T1000 (cell line): ENCODE measurements at places on chromosomes 1 and 21.

GRCh38 chr1:20373764-20374163 is 83.1 kb downstream of the VWA5B1 start:
- peak; percentile 38 for DNase-seq

- no peak for DNase-seq
Observed at GRCh38 chr1:230923176-230923575, 54.9 kb upstream of the C1orf198 start.

GRCh38 chr1:232037774-232038388 is 411.3 kb downstream of the DISC1 start:
- no peak for DNase-seq

DNA sequence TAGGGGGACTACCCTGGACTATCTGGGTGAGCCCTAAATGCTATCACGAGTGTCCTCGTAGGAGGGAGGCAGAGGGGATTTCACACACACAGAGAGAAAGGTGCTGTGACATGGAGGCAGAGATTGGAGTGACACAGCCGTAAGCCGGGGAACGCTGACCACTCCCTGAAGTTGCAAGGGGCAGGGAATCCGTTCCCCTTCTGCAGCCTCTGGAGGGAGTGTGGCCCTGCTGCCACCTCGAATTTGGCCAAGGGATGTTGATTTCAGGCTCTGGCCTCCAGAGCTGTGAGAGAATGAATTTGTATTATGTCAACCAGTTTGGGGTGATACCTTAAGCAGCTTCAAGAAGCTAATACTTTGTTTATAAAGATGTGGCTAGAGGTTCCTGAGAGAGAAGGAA is 137.7 kb downstream of the ACTL8 start:
- no peak for DNase-seq

DNA sequence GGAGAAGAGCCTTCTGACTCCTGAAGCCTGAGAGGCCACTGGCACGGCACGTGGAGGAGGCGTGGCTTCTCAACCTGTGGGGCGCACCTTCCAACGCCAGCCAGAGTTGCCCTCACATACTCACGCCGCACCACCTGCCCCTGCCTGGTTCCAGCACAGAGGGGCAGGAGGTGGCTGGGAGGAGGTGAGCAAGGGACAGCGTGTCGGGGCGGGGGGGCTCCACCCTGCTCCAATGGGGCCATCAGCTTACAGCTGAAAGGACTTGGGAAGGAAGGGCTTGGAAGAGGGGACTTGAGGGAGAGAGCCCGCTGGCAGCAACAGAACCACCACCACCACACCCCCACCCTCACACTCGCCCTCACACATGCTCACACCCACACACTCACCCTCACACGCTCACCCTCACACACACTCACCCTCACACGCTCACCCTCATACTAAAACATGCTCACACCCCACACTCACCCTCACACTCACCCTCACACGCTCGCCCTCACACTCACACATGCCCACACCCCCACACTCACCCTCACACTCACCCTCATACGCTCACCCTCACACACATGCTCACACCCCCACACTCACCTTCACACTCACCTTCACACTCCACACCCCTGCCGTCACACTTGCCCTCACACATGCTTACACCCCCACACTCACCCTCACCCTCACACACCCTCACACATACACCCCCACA is 41.6 kb upstream of the EDN2 start:
- no peak for DNase-seq

GRCh38 chr1:9942399-9942938 is 722 bp downstream of the LZIC start:
- no peak for DNase-seq

DNA sequence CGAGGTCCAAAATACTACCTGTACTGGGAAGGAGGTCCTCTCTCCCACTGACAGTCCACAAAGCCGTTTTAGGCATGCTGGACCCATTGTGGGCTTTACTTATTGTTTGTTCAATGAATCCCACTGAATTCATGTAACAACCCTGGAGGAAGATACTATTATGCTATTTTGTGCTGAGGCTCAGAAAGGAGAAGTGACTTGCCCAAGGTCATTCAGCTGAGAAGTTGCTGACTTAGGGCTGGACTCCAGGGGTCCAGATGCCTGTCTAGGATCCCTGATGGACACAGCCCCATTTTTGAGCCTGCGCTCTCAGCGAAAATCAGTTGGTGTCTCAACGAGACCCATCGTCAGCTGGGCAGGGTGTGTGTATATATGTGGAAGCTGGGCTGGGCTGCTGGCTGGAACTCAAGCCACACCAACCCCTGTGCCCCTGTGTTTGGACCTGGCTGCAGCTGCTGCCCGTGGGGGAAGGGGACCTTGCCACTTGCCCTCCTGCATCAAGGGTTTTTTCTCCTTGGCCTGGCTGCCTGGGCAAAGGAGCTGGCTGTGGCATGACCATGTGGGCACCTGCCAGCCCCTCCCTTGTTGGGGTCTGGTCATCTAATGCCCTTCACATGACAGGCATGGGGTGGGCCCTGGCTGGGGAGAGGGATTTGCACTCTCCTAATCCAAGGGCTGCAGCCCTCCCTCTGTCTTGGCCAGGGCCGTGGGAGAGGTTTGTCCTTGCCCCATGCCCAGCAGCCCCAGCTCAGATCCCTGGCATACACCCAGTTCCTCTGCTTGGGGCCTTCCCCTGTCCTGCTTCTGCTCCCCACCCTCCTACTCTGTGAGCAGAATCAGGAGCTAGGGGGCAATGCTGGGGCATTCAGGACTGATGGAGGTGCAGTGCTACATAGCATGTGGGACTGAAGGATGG is 15.0 kb downstream of the KCNQ4 start:
- DNase-seq, result no peak

GRCh38 chr1:48093147-48093546 is 96.0 kb upstream of the TRABD2B start:
- DNase-seq, result no peak

GRCh38 chr1:222054416-222054815 is 312.5 kb upstream of the DUSP10 start:
- DNase-seq, result no peak

DNA sequence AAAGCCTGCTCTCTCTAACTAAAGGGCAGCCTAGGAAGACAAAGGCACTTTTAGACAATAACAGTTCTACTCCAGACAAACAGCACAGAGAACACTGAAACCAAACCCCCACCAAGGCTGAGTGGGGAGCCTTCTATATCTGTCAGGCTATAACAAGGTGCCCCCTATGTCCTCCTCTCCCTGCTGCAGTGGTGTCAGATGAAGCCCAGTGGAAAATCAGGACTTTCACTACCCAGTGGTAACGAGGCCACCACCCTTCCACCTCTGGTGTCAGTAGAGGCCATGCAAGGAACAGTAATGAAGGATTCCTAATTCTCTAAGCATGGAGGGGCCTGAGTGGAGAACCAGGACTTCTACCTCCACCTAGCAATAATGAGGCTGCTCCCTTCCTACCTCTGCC is 83.7 kb downstream of the ZSWIM5 start:
- DNase-seq, result no peak

DNA sequence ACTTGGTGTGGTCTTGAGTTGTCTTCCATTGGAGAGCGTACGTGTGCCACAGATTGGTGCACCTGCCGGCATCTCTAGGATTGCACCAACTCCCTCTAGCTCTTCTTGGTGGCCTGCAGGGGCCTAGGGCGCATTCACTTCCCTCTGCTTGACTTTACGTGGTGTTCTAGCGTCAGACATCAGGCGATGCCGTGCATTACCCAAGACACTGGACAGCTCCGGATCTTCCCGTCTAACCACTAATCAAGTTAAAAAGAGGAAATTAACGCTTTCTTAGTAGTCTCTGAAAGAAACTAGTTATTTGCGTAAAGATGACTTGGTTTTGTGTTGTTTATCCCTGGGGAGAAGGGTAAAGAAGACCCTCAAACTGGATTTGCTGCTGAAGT is 510 bp upstream of the IL10RB start:
- DNase-seq, result no peak

GRCh38 chr21:32364387-32364786 is 28.4 kb downstream of the URB1 start:
- DNase-seq, result no peak

DNA sequence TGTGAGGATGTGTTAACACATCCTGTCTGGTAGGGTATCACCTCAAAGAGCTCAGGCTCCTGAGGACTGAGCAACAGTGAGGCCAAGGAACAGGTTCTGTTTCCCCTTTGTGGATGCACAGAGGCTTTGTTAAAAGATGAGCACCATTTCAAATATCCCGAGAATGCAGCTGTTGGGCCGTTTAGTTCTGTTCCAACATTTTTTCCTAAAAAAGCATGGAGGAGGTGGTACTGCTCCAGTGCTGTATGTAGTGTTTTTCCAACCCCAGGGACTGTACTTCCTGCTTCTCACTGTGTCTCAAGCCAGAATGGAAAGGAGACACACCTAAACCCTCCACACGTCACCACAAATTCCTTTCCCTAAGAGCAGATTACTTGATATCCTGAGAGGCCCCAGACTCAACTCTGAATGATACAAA is 53.8 kb upstream of the BCL10 start:
- DNase-seq, result no peak

DNA sequence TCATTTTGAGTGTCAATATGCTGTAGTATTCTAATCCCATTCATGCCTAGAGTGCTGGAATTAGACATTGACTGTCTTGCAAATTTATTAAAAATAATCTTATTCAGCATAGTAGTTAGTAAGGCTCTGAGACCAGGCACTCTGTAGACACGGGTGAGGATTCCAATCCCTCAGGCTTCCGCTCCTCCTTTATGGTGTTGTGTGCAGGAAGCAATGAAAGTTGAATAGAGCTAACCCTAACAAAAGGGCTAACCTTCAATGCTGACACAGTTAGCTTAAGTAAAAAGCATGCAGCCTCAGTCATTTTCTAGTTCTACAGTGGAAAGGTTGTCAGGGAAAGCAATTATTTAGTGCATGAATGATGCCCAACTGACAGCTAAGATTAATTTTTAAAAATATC is 199.6 kb upstream of the SGIP1 start:
- DNase-seq, result no peak

DNA sequence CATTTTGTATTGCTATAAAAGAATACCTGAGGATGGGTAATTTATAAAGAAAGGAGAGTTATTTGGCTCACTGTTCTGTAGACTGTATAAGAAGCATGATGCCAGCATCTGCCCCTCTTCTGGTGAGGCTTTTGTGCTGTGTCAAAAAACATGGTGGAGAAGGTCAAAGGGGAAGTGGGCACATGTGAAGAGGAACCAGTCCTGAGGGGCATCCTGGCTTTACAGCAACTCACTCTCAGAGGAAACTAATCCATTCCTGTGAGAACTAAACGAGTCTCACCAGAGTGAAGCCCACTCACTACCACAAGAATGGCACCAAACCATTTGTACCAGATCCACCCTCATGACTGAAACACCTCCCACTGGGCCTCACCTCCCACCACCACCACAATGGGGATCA is 18.8 kb upstream of the SELP start:
- DNase-seq, result no peak

- peak; percentile 83 for DNase-seq
Observed at GRCh38 chr1:40877698-40878097, 15.5 kb upstream of the CITED4 start.

GRCh38 chr1:94614168-94614815 is 72.7 kb upstream of the F3 start:
- DNase-seq, result no peak

DNA sequence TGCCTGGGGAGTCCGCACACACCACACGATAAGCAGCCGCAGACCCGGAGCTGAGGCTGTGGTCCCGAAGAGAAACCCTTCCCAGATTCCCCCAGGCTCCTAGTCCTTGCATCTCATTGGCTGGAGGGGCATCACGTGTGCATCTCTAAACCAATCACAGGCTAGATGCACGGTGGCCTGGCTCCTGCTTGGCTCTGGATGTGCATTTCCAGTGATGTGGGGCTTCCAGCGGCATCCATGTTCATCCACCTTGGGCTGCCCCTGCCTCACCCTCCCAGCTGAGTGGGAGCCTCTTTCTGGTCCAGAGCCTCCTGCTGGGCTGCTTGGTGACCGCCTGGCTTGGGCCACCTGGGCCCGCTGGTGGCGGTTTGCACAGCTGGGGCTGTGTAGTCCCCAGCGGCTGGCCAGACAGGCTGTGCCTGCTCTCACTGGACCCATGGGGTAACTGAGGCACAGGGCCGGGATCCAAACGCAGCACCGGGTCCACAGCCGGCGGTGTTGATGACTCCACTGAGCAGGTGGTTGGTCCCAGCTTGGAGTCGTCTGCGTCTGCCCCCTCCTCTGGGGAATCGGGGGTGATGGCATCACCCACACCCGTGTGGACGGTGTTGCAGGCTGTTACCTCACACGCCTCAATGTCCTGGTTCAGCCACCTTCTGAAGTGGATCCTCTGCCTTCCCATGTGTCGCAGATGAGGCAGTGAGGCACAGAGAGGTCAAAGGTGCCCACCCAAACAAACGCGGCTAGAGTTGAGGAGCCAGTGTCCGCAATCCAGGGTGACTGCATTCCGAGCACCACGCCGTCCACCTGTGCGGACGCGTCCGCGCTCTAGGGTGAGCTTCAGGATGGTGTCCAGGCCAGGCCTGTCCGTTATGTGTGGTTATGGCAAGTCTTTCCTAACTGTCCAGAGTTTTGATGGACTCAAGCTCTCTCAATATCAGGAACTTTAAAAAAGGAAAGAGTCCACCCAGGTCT is 41.3 kb downstream of the COL6A1 start:
- DNase-seq, result no peak

- DNase-seq, result no peak
Observed at GRCh38 chr1:25194572-25195020, 37.7 kb downstream of the SYF2 start.

DNA sequence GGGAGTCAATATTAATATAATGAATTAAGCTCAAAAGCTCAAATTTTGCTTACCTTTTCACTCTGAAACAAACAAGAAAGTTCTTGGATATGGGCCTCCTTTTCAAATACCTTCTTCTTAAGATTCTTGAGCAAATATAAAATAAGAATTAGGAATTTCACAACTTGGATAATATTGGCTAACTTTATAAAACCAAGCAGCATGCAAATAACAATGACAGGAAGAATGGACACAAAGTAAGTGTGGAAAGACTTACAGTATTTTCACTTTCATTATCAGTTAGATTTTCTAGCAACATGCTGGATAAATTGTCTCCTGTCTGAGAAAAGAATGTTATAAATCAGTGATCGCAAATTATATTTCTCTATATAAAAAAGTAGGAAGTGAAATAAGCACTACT is 13.2 kb downstream of the ODF2L start:
- no peak for DNase-seq
